Breast epithelium (tissue), 4 donors: ENCODE measurements at places on chromosomes 7 and 10. TPM values are rescaled to one million over a fixed set of nuclear protein-coding genes. Genes with fewer than 3 reads are reported as not detected.

The NSMCE4A gene
- total RNA-seq: 72.2 TPM

The CCL24 gene
- total RNA-seq: not detected

The TRUB1 gene
- total RNA-seq: 14.9 TPM

The CPN1 gene
- total RNA-seq: not detected

The SP4 gene
- 32.8 TPM for total RNA-seq

The PRKCQ gene
- total RNA-seq: 1.8 TPM

The NEUROD6 gene
- not detected for total RNA-seq

The TAS2R3 gene
- 2.2 TPM for total RNA-seq

The PURB gene
- total RNA-seq: 22.7 TPM
